ENCODE measurements at places on chromosomes 4 and X.
A peak's percentile ranks its signal among the peaks of the same experiment; 100 is the strongest.

DNA sequence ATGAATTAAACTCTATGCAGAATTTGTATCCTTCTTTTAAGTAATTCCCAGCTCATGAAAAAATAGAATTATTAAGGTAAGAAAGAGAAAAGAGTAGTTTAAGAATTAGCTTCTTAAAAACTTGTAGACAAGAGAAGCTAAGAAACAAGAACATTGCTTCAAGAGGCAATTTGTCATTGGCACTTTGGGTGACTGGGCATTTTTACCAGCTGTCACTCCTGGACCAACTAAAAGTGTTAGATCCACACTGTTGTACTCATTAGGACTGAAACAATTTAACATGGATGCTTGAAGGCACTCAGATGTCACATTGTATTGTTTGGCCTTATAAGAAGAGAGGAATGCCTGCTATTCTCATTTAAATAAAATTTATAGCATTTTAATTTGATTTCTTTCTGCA, 7.4 kb downstream of the COL25A1 start:
- DNase-seq = no peak

- no peak for DNase-seq
These were observed 159.9 kb downstream of the MGST2 start for GRCh38 chr4:139825523-139826014.

DNA sequence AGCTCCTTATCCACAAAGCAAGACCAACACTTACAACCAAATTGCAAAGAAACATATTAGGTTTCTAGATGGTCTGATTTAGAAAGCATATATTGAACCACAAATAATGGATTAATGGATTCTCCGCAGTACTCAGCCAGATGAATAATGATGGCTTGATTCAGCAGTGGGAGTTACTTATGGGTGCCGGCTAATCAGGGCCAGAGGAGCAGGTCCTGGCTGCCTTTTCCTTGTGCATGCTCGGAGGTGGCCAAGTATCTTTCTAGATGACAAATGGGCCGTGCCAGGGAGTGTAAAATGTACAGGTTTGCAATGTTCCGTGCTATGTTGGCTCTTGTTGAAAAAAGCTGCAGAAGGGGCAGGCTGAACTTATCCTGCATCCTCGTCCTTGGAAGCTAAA, 70.2 kb downstream of the VCX3A start:
- DNase-seq = no peak

GRCh38 chrX:118644378-118644777, 83.0 kb upstream of the IL13RA1 start:
- peak; percentile 48 for DNase-seq

- no peak for DNase-seq
These were observed 116.1 kb downstream of the SHROOM3 start for GRCh38 chr4:76550966-76551780.

- no peak for DNase-seq
These were observed 155.9 kb upstream of the PJA1 start for GRCh38 chrX:69321006-69321655.

DNA sequence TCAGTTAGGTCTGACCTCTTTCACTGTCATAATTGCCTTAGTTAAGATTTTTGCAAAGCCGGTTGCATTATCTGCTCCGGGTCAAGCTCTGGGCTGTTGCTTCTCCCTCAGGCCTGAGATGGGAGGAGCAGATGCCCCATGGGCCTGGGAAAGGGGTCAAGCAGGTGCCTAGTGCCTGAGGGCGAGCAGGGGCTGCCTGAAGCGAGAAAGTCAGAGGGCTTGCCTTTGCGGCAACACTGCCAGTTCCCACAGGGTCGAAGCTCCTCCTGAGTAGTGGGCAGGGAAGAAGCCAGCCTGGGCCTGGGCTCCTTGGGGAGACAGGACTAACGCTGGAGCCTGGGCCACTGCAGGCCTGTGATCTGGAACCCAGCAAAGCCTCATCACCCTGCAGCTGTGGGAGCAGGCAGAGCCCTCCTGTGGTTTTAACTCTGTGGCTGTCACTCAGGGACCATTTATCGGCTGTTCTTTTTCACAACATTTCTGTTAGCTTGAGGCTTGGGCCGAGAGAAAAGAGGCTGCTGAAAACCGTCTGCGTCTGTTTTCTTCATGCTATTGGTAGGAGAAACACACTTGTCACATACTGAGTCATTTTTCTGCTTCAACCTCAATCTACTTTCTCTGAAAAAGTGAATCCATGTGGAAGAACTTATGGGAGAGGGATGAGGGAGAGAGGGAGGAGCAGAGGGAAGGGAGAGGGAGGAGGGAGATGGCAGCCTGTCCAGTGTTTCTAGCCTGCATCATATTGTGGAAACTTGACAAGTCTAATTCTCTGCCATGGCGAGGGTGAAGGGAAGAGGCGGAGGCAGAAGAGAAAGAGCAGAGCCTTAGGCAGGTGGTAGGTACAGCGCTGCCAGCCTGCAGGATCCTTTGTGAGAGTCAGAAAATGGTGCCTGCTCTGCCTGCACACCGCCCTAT, 68.4 kb downstream of the RHOH start:
- DNase-seq = no peak

DNA sequence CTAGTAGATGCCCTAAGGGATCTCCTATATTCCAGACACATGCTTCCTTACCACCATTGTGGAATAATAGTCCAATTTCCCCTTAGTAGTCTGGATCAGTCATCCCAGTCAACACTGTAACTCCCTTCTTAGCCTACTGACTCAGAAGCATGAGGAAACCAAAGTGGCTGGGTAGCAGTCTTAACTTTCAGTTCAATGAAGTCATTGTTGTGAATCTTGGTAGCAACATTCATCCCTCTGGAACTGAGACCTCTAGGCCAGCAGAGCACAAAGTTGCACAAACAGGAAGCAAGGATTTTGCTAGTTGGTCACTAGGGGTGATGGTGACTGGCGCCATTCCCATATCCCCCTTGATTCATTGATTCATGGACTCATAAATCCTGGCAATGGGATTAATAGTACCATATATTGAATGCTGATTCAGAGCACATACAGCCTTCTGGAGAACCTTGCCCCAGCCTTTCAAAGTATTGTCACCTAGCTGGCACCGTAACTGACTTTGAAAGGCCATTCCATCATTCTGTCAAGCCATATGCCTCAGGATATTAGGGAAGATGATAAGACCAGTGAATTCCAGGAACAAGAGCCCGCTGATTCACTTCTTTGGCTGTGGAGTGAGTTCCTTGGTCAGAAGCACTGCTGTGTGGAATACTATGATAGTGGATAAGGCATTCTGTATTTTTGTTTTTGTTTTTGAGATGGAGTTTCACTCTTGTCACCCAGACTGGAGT, 19.7 kb upstream of the GPAT3 start:
- DNase-seq = no peak

DNA sequence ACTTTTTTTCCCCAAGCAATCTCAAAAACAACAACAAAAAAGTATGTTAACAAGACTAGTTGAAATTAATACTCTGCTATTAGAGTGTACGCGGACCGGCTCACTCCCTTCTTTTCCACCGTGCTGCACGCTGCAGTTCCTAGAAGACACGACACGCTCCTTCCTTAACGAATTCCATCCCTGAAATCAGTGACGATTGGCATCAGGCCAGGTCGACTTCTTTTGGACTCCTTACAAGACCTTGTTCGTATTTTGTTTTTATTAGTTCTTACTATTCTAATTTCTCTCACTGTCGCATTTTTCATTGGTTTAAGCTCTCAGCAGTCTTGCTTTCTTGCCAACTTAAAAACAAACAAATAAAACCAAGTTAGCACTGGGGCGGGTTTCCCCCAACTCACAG, 175.8 kb upstream of the PITX2 start:
- no peak for DNase-seq

- DNase-seq = peak; percentile 49
These were observed 79.8 kb downstream of the SPANXN3 start for GRCh38 chrX:143437439-143437838.

- DNase-seq = no peak
These were observed 9.2 kb upstream of the ANAPC4 start for GRCh38 chr4:25367877-25368276.

DNA sequence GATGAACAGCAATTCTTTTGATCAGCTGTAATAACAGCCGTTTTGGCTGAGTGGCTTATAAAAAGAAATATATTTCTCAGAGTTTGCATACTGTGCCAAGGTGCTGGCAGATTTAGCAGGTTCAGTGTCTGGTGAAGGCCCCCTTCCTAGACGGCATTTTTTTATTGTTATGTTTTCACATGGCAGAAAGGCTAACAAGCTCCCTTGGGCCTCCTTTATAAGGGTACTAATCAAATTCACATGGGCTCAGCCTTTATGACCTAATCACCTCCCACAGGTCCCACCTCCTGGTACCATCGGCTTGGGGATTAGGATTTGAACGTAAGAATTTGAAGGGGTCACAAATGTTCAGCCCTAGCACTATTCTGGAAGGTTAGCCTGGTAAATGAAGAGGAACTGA, 431.9 kb downstream of the SPOCK3 start:
- no peak for DNase-seq

DNA sequence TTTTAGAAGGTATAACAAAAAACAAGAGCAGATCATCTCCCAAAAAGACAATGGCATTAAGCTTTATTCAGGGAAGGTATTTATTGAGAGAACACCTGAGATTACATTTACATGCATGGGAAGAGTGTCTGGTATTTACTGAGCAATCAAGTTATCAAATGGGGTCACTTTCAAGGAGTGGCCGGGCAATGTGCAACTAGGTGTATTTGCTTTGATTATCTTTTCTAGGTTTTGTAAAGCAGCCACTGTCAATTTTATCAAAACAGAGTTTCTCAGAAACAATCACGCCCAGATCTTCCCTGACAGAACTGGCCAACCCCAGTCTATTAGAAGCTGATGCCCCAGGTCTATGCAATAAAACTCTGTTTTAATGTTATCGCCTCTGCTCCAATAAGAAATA, 169.5 kb downstream of the GLRA2 start:
- no peak for DNase-seq

- no peak for DNase-seq
These were observed 28.3 kb upstream of the DSPP start for GRCh38 chr4:87580057-87580456.

DNA sequence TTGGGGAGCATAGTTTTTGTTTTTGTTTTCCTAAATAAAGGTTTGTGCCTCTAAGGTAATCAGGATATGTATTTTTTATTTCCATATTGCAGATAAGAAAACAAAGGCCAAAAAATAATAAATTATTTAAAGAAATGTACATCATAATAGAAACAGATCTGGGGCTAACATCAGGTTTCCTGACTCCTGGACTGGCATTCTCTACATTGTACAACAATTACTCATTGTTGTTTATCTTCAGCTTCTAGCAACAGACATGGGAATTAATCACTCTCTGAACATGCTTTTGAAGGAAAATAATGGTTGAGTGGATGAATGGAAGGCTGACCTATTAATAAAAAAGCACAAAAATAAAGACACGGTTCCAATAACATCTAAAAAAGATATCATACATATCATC, 146.2 kb downstream of the KCNIP4 start:
- no peak for DNase-seq

GRCh38 chr4:176193126-176193525, 2.3 kb downstream of the SPATA4 start:
- no peak for DNase-seq

- peak; percentile 62 for DNase-seq
These were observed 50.5 kb downstream of the TBC1D14 start for GRCh38 chr4:6960154-6960553.

DNA sequence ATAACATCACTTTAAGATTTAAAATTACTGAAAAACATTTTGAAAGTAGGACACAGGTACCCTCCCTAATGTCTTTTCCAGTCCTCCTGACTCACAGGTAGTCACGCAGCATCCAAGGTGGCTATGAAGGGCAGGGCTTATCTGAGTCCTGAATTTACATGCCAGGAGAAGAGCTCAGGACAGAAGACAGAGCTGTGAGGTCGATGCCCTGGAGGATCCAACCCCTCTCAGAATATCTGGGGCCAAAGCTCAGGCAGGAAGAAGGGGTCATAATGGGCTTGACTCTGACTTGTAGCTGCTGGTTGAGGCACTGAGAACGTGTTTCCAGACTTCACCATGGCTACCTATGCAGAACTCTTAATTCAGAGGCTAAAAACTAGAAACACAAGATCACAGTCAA, 177.5 kb downstream of the AASDH start:
- DNase-seq = no peak

- no peak for DNase-seq
These were observed 99.8 kb upstream of the RAI2 start for GRCh38 chrX:17960891-17961290.

- no peak for DNase-seq
These were observed 22.2 kb downstream of the MAML3 start for GRCh38 chr4:140131675-140132229.

DNA sequence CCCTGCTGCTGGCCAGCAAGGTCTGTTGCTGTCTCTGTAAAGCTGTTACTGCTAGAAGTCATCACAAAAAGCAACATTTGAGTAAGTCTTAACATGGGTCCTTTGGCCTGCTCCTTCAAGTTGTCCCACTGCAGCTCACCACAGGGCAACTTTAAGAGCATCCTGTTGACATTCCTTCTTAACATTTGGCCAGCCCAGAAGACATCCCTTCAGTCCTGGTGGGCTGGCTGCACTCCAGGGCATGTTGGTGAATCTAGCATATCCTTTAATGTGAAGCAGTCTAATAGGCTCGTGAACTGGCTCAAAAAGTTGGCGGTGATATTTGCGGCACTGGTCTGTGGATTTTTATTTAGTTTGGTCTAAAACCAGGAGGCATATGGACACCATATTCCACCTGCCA, 92.2 kb upstream of the MAML3 start:
- no peak for DNase-seq
